ENCODE measurements at places on chromosomes 13 and 19.

- DNase-seq: no peak
These were observed 88.5 kb upstream of the C1QTNF9B start for GRCh38 chr13:23985839-23986238.

DNA sequence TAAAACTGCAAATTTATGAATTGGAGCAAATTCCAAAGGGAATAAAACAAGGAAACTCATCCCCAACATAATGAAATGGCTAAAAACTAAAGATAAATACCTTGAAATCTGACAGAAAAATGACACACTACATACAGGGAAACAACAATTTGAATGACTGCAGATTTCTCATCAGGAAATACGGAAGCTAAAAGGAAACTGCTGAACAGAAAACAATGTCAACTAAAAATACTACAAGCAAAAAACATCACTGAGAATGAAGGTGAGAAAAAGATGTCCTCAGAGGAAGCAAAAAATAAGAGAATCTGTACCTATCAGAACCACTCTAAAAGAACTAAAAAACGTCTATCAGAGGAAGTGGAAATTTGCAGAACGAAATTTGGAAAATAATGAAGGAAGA is 39.5 kb downstream of the ZSWIM9 start:
- DNase-seq: no peak

DNA sequence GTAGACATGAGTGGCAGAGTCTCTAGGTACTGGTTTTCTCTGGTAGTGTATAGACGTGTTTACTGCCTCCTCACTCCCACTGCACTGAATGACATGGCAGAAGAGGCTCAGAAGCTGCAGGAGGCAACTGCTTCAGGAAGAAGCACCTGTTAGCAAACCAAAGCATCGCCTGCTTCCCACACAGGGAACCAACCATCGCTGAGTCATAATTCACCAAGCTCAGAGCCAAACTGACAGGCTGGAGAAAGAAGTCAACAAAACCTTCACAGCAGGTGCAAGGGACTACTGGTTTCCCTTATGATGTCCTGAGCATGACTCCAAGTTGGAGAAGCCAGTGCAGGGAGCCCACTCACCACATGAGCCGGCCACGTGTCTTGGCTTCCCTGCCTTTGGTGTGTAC is 69.8 kb downstream of the KCTD12 start:
- peak; percentile 81 for DNase-seq

GRCh38 chr13:32811297-32811800 is 204.9 kb upstream of the KL start:
- DNase-seq: no peak

DNA sequence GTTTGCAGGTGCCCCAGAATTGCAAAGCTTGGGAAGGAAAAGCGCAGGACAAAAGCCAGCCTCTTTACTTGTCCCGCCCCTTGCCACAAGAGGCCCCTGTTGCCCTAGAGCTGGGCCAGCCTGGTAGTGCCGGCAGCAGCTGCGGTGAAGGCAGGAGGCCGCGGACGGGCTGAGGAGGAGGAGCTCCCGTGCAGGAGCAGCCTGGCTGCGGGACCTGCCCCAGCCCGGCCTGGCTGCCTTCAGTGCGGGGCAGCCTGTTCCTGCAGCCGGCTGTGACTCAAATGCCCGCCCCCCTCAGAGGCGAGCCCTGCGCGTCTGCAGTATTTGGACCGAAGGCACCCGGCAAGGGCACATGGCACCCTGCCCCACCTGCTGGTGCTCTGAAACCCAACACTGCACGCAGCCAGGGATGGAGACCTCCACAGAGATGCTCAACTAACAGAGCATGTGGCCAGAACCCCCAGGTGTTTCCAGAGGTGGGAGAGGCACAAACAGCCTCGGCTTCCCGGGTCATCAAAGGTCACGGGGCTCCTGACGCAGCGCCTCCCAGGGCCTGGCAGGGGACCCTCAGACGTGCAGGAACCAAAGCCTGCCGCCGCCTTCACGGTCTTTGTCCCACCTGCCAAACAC is 29.7 kb downstream of the NAXD start:
- no peak for DNase-seq

- DNase-seq: no peak
These were observed at the start of gene ZNF415 for GRCh38 chr19:53132141-53132991. ZNF415 (minus strand) TSS chr19:53132910; CDS start chr19:53122676, 10,234 bp downstream.

Measured in Jurkat, Clone E6-1 (cell line).